ENCODE measurements at places on chromosomes 13 and 19.
A peak's percentile ranks its signal among the peaks of the same experiment; 100 is the strongest.

GRCh38 chr13:66933994-66934393, 296.1 kb downstream of the PCDH9 start:
- DNase-seq = no peak

GRCh38 chr13:74005320-74006157, 128.7 kb downstream of the KLF12 start:
- DNase-seq = no peak

GRCh38 chr13:43293986-43294385, 270.6 kb downstream of the DNAJC15 start:
- no peak for DNase-seq

GRCh38 chr19:16449330-16449961, 22.3 kb downstream of the EPS15L1 start:
- DNase-seq = peak; percentile 46

GRCh38 chr13:106445996-106446395, 89.5 kb downstream of the EFNB2 start:
- no peak for DNase-seq

DNA sequence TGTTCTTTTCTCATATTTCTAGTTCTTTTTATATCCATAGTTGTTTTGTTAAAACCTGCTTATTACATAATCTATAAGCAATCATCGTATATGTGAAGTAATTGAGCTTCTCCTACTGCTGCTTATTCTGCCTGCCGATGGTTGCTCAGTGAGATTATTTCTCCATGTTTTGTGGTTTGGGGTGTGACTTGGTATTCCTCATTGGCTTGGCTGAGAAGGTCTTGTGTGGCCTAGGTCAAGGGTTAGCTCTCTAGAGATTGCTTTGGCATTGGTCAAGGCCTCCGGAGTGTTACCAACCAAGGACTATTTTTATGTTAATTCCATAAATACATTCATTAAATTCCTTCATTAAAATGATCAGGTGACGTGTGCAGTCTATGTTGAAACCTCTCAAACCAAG, 302.8 kb downstream of the MYO16 start:
- DNase-seq = no peak

DNA sequence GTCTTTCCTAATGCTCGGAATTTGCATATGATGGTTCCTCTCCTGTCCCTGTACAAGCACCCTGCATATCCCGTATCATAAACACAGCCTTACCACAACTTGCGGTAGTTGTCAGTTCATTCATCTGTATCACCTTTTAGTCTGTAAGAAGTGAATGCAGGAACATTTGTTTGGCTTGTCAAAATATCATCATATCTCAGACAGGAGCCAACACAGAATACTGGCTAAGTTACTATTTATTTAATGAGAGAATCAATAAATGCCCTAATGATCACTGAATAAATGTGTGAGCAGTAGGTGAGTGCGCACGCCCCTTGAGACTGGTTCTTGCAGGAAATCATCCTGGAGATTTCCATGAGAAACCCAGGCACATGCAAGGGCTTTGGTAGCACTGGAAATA, 182.8 kb downstream of the MYO16 start:
- no peak for DNase-seq

DNA sequence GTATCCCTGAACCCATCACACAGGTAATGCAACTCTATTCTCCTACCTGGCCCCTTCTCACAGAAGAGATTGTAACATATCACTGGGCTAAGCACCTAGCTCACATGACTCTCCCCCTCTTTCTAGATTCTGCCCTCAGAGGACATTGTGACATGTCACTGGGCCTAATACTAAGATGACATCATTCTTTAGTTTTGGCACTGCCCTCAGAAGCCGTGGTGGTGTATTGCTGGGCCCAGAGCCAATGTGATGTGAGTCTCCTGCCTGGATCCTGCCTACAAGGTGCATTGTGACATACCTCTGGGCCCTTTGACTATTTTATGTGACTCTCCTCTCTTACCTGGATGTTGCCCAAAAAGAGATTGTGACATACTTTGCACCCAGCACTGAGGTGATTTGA, 21.4 kb upstream of the ZNF730 start:
- no peak for DNase-seq

- no peak for DNase-seq
Observed at GRCh38 chr19:54521860-54522513, 19.4 kb downstream of the LAIR2 start.

- DNase-seq = no peak
Observed at GRCh38 chr19:18644196-18645034, 7.6 kb downstream of the KLHL26 start.

DNA sequence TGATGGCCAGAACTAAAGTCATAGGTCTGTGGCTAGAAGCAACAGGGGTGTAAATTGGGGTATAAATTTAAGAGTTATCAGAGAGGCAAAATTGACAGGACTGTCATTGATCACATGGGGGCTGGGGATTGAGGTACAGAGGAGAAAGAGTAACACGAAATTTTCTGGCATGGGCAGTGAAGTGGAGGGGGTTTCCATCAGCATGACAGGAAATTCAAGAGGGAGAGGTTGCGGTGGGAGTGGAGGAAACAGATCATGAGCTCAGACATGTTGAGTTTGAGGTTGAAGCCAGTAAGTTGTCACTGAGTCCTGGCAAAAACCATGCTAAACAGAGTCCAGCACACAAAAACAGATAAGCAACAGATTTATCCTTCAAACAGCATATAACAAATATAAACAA, 192.1 kb upstream of the TSC22D1 start:
- no peak for DNase-seq

- no peak for DNase-seq
Observed at GRCh38 chr13:109436055-109436622, 350.2 kb downstream of the IRS2 start.

- DNase-seq = no peak
Observed at GRCh38 chr19:799076-799881, 2.0 kb downstream of the PTBP1 start.

DNA sequence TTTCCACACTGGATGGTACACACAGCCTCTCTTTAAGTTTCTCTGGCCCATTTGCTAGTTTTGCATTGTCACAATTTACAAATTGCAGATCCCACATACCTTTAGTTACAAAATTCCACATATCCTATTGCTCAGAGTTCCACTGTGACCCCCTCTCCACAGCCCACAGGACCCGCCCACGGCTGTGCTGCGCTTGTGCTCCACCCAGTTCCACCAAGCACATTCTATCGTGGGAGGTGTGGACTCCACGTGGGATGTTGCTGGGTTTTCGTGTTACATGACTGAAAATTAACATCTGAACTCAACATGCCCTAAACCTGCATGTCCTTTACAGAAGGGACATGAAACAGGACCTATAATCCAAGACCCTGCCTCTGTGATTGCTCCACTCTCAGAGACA, 423.0 kb downstream of the IRS2 start:
- no peak for DNase-seq

DNA sequence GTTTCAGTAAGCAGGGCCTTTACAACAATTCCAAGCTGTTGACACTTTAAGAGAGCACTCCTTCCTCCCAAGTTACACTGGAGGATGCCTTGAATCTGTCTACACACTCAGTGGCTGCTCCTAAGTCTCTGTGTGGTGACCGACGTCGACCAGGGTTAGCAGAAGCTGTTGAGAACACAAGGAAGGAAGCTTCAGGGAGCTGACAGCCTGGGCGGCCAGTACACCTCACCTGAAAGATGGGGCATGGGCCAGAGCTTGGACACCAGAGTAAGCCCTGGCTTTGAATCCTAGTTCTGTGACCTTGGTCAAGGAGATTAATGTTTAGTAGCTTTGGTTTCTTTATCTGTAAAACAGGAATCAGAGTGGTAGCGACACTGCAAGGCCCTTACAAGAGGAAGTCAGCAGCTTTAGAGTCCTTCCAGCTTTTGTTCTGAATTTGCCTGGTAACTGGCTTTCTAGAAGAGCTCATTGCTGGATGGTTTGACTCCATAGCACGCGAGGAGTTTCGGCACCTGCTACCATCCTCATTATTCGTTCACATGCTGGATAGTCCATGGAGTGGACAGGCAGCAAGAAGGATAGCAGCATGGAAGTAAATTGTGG, 214.2 kb downstream of the FGF9 start:
- DNase-seq = no peak

DNA sequence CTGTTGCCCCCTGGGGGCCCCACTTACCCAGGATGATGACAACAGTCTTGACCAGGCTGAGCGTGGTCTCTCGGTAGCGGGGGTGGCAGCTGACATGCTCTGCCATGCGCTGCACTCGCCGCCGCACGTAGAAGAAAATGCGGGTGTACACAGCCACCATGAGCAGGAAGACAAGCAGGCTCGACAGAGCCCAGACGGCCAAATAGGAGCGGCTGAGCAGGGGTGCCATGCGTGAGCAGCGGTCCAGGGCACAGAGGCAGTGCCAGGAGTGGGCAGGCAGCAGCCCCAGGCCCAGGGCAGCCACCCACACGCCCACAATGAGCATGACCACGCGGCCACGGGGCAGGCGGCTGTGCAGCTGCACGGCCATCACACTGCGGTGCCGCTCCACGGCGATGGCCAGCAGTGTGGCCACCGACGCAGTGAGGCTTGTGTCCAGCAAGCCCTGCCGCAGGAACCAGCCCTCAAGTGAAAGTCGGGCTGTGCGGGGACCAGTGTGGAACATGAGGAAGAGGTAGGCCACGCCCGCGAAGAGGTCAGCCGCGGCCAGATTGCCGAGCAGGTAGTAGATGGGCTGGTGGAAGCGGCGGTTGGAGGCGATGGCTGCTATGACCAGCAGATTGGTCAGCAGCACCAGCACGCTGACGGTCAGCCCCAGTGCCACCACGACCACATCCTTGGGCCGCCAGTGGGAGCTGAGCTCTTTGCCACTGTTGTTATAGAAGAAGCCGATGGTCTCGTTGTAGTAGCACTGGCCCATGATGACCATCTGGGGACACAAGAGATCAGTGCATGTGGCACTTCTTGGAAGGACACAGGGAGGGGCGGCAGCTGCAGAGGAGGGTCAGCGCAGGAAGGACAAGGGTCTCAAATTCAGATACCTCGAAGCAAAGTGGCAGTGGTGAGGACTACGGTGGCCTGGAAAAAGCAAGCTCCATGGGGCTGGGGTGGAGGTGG, 1.2 kb downstream of the LPAR2 start:
- DNase-seq = no peak

- DNase-seq = no peak
Observed at GRCh38 chr13:23680845-23681669, 110.8 kb downstream of the TNFRSF19 start.

DNA sequence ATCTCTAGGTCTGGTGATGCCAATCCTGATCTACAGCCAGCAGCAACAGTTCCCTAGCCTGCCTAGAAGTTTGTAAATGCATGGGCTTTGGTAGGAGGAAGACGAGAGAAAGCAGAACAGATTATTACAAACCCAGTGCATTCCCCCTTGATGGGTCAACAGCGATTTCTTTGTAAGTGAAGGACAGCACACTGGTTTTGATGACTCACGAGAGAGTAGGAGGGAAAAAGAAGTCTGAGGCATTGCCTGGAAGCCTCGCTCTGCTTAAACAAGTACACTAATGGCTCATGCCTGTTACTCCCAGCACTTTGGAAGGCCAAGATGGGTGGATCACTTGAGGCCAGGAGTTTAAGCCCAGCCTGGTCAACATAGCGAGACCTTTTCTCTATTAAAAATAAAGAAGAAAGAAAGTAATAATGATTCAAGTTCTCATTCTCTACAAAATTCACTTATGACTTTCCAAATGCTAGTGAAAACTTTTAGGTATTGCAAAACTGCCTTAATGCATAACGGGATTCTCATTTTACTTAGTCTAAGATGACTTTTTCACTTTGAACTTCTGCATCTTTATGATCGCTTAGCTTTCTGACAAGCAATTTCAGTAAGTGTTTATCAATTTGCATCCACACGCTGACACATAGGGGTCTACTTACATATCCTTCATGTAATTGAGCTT, 47.7 kb upstream of the USPL1 start:
- DNase-seq = no peak

DNA sequence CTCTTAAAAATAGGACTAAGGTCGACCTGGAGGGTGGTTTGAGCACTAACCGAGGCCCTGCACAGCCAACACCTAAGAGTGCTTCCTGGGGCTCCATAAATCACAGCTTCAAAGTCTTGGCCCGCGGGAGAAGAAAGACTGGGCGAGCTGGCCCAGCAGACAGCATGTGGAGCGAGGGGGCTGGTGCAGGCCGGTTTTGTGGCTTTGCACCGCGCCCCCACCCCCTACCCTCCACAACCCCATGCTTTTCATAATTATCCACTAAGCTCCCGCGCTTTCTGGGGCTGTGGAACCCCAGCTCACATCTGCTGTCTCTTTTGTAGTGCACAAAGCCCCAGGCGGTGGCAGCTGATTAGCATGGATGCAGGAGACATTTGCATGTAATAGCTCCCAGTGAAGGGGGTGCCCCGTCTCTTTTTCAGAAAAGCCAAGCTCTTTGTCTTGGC, 17.1 kb downstream of the CARM1 start:
- peak; percentile 54 for DNase-seq

- no peak for DNase-seq
Observed at GRCh38 chr19:58582985-58583384, 9.8 kb upstream of the MZF1 start.

DNA sequence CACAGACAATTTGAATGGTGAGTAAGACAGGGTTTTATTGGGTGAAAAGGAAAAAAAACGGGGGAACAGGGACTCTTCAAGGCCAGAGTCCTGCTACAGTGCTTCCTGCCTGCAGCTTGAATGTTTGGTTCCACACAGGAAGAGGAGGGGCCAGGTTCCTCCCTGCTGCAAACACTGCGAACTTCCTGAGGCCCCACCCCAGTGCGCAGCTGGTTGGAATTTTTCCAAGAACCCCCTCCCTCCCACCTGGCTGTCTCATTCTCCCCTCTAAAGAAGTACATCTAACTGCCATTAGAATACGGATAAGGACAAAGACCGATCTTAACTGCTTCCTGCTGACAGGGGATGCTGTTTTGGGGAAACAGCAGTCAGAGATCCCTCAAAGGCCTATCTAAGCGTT, 184.9 kb downstream of the GGACT start:
- DNase-seq = no peak

DNA sequence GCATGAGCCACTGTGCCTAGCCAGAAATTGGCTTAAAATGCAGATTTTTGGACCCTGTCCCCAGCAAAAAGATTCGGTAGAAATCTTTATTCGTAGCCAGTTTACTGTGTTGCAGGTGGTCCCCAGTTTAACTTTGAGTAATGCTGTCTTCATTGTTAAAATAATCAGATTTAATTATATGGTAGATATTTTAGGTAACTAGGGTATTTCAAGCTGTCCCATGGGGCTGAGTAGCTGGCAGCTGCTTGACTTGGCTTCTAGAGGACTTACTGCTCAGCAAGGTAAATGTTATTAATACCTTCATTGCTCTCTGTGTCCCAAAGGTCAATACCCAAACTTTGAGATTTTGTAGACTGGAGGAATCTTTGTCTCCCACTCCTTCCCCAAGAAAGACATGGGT, 21.1 kb downstream of the LSM14A start:
- DNase-seq = peak; percentile 54

DNA sequence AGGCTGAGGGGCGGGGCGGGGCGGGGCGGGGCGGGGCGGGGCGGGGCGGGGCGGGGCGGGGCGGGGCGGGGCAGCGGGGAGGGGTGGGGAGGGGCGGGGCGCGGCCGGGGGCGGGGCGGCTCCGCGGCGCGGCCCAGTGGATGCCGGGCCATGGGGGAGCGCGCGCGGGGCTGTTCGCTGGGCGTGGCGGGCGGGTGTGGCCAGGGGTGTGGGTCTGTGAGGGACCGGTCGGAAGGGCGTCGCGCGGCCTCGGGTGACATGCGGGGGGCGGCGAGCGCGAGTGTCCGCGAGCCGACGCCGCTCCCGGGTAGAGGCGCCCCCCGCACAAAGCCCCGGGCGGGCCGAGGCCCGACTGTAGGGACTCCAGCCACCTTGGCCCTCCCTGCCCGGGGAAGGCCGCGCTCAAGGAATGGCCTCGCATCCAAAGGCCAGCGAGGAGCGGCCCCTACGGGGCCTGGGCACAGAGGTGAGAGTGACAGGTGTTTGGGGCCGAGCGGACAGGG, at the start of gene ZFP28:
TSS of gene ZFP28 (plus strand) at position 188 of the 503 bp plus-strand sequence. CDS start at position 259, 71 bp downstream.
- peak; percentile 67 for DNase-seq

- no peak for DNase-seq
Observed at GRCh38 chr19:12912571-12912970, 6.5 kb downstream of the SYCE2 start.

Data from germinal center (tissue), 1 donor.